ENCODE measurements at places on chromosomes 1 and 21.

GRCh38 chr1:101496109-101496508, 259.3 kb downstream of the S1PR1 start:
- no peak for DNase-seq

DNA sequence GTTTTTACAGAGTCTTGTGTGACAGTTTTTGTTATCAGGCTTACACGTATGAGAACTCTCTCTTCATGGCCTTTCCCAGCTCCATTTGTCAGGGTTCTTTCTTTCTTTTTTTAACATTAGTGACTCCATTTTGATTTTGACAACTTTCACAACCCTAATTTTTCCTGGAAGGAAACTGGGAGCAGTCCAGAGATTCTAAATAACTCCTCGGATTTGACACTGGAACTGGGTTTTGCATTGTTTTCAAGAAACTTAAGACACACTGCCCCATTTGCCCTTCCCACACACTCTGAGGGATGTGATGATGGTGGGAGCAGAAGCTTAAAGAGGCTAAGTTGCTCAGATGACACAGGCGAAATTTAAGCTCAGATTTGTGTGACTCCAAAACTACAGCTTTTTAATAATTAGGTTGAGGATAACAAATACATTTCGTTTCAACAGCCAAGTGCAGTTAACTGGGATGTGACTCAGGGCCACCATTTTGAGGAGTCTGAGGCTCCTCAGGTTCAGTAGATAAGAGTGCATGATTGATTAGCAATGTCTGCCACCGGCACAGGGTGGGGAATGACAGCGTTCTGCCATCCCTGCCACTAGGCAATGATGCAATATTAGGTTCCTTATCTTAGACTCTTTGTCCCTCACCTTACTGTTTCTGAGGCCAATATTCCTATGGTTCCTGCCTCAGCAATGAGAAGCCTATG, 95.1 kb upstream of the ATP1A1 start:
- DNase-seq = no peak

DNA sequence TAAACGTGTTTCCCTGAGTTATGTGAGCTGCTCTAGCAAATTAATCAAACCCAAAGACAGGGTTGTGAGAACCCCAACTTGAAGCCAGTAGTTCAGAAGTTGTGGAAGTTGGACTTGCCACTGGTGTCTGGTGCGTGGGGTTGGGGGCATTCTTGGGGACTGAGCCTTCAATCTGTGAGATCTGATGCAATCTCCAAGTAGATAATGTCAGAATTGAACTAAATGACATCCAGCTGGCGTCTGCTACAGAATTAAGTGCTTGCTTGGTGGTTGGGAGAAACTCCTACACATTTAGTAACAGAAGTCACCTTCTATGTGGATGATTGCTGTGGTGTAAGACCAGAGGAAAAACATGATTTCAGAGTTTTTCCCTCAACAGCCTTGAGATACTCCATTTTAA, 207.4 kb downstream of the FGGY start:
- DNase-seq = no peak

DNA sequence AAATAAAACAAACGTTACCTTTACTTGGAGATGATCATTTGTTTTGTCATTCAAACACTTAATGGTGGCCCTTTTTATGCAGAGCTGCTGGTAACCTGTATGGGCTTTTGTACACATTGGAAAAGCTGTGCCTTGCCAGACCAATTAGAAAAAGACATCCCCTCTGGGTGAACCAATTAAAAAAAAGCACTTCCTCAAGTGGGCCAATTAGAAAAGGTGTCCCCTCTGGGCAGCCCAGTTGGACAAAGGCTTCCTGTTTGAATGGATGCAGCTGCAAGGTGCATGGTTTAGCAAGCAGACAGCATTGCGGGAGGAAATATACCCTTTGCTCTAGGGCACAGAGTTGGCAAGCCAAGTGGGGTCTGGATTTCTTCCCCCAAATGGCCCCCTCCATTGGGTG, 21.6 kb downstream of the HUNK start:
- no peak for DNase-seq

DNA sequence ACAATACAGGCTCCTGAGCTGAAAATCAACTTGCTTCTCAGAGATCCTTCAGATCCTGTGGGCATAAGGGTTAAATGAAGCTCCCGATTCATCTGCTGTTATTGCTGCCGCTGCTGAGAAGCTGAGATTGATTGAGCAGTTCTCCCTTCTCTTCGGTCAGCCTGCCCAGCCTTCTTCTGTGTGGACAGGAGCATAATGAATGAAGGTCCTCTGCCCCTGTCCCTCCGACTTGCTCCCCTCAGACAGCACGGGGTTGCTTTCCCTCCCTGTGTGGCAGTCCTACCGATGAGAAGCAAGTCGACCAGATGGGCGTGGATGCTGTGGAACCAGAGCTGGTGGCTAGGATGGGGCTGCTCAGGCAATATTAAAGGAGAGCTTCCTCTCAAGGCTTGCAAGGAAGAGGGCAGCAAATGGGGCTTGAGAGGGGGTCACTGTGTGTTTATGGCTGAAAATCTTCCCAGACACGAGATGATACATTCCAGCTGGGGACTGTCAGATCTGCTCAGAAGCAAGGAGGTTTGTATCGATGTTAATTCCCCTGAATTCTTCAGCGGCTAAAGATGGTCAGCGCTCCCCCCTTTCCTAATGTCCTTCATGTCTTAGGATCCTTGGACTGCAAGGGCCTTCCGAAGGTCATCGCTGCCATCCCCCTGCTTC, 63.9 kb upstream of the GOLT1A start:
- no peak for DNase-seq

- DNase-seq = no peak
Observed at GRCh38 chr1:16387201-16388188, 20.5 kb downstream of the SZRD1 start.

GRCh38 chr21:16047904-16048303, 318.1 kb downstream of the USP25 start:
- no peak for DNase-seq

DNA sequence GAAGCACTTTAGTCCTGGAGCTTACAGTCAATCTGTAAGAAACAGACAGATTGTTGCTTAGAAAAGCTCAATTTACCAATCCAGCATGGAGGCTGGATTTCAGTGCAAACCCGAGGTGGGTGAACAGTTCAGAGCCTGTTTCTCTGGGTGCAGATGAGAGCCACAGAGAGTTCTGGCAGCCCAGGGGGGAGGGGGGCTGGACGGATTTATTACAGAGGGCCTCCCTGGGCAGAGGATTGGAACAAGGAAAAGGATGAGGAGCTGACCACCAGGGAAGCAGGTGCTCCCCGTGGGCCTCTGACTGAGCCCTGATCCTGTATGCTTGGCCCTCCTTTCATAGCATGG, 38.0 kb upstream of the EPS8L3 start:
- DNase-seq = no peak

Data from AG08396 (cell line).